Thoracic aorta (tissue), 2 donors: ENCODE measurements at places on chromosomes 16 and 17.

- no peak overlapping the region for H3K4me3 ChIP-seq
- no peaks in the 10 kb centered on the region for H3K36me3 ChIP-seq
These were observed 245.0 kb downstream of the CPPED1 start for GRCh38 chr16:12558641-12559040.

- H3K27ac ChIP-seq, result no peak overlapping the region
- H3K4me3 ChIP-seq, result no peak overlapping the region
- no peaks in the 10 kb centered on the region for H3K4me1 ChIP-seq
- no peaks in the 10 kb centered on the region for H3K27me3 ChIP-seq
- DNase-seq, result no peak
These were observed 7.9 kb downstream of the PLLP start for GRCh38 chr16:57276596-57276995.

DNA sequence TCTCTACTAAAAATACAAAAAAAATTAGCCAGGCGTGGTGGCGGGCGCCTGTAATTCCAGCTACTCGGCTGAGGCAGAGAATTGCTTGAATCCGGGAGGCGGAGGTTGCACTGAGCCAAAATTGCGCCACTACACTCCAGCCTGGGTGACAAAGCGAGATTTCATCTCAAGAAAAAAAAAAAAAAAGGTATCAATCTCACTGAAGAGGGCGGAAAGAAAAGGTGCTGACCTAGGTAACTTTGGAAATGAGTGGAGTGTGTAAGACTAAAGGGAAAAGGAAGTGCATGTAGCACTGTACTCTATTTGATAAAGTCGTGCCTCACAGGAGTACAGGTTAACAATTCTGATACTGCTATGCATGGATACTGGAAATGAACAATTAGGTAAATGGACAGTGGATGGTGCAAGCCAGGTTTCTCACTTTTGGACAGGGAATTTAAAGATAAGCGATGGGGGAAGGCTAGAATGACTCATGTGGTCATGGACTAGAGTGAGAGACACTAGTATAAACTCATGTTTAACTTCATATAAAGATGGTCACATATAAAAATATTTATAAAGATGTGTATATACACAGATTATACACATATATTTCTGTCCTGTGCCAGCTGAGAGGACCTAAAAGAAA, 142.9 kb downstream of the CDK5R1 start:
- H3K27me3 ChIP-seq, result no peaks in the 10 kb centered on the region
- no peak overlapping the region for H3K4me3 ChIP-seq
- no peak for DNase-seq
- peaks cover 15% of the 10 kb centered on the region for H3K4me1 ChIP-seq

DNA sequence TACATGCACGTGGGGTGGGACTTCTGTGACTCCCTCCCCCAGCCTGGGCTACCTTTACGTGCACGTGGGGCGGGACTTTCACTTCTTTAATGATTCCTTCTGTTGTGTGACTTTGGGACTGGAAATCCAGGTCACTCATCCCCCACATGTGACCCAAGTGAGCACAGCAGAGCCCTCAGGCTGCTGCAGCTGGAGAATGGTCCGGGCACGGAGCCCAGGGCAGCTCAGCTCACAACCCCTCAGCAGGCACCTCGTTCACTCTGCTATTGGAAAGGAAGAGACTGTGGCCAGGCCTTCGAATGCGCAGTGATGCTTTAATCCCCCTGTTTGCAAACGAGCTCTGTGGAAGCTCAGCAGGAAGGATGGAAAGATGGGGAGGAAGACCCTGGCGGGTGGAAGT, 14.7 kb downstream of the DBNDD1 start:
- no peak for DNase-seq
- H3K27me3 ChIP-seq, result no peaks in the 10 kb centered on the region
- H3K4me1 ChIP-seq, result no peaks in the 10 kb centered on the region
- no peak overlapping the region for H3K4me3 ChIP-seq
- no peak overlapping the region for H3K27ac ChIP-seq
- H3K36me3 ChIP-seq, result no peaks in the 10 kb centered on the region

- DNase-seq, result no peak
- no peaks in the 10 kb centered on the region for H3K27me3 ChIP-seq
- H3K4me1 ChIP-seq, result peaks cover 5% of the 10 kb centered on the region
- H3K27ac ChIP-seq, result no peak overlapping the region
These were observed 3.9 kb upstream of the EXOC7 start for GRCh38 chr17:76107509-76107908.

DNA sequence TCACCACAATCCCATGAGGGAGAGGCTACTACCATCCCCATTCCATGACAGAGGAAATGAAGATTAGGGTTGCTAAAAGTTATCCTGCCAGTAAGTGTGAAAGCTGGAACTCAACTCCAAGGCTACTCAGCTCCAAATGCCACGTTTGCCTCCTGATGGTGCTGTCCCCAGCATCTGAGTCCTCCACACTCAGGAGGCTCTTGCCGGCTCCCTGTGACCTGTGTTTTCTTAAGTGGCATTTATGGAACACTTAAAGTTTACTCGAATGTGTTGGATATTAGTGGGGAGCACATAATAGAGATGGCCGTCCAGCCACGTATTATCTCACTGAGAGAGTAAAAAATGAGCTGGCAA, 267.9 kb downstream of the CBLN1 start:
- H3K36me3 ChIP-seq, result no peaks in the 10 kb centered on the region
- no peak overlapping the region for H3K27ac ChIP-seq
- no peak overlapping the region for H3K4me3 ChIP-seq
- no peaks in the 10 kb centered on the region for H3K4me1 ChIP-seq
- no peaks in the 10 kb centered on the region for H3K27me3 ChIP-seq
- DNase-seq, result no peak

DNA sequence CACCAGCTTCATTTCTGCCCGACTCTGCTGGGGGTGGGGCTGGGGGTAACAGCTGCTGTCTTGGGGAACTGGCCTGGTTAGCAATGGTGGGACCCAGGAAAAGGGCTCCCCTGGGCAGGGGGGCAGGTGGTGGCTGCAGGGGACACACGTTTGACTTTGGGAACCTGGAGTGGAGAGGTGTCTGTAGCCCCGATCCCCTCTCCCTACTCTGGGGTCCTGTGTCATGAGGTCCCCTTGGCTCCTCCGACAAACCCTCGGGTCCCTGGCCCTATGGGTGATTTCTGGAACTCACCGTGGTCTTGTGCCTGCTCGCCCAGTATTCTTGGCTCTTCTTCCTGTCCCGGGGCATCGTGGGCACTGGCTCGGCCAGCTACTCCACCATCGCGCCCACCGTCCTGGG, 12.0 kb downstream of the SPNS3 start:
- no peaks in the 10 kb centered on the region for H3K36me3 ChIP-seq
- H3K4me3 ChIP-seq, result no peak overlapping the region
- H3K4me1 ChIP-seq, result no peaks in the 10 kb centered on the region
- H3K27ac ChIP-seq, result no peak overlapping the region
- no peak for DNase-seq

GRCh38 chr16:55039511-55039910, 108.8 kb downstream of the IRX5 start:
- H3K4me1 ChIP-seq, result no peaks in the 10 kb centered on the region
- H3K27me3 ChIP-seq, result no peaks in the 10 kb centered on the region
- no peak overlapping the region for H3K27ac ChIP-seq
- no peaks in the 10 kb centered on the region for H3K36me3 ChIP-seq
- no peak overlapping the region for H3K4me3 ChIP-seq
- DNase-seq, result no peak

DNA sequence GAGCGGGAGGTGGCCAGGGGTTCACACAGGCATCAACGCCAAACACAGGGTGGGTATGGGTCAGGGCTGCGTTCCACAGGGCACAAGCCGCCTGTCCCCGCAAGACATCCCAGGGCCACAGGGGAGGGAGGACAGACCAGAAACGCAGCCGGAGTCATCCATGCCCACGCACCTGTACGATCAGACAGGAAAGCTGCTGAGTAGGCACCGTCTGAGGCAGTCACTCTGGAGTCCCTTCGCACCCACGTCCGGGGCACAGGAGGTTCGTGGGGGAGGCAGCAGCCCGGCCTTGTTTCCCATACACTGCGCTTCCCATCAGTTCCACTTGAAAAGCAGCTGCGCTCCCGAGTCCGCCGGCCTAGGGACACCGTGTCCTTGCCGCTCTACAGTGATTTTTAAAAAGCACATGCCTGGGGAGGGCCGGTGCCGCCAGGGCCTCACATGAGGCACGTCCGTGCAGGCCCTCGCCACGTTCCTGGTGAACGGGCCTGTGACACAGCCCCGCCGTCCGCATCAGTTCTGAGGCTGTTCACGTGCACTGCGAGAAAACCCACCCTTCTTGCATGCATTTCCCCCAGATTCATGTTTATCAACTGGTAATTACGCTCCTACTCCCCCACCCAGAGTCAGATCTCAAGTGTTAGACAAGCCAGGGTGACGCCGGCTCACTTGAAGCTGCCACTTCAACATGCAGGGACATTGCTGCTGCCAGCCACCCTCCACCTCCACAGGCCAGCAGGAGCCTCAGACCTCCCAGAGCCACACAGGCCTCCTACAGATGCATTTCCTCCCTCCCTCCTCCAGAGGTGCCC, 34.8 kb downstream of the WDR45B start:
- peaks cover 31% of the 10 kb centered on the region for H3K36me3 ChIP-seq
- H3K27ac ChIP-seq, result no peak overlapping the region
- H3K4me1 ChIP-seq, result no peaks in the 10 kb centered on the region
- H3K27me3 ChIP-seq, result no peaks in the 10 kb centered on the region

GRCh38 chr17:10616502-10617119, 40.5 kb downstream of the MYH3 start:
- no peak overlapping the region for H3K27ac ChIP-seq
- no peak overlapping the region for H3K4me3 ChIP-seq
- no peaks in the 10 kb centered on the region for H3K27me3 ChIP-seq
- peak; percentile 32 for DNase-seq

- DNase-seq, result no peak
- H3K4me3 ChIP-seq, result no peak overlapping the region
- H3K27me3 ChIP-seq, result no peaks in the 10 kb centered on the region
- H3K27ac ChIP-seq, result no peak overlapping the region
These were observed 78.8 kb downstream of the CES1 start for GRCh38 chr16:55754056-55754455.

DNA sequence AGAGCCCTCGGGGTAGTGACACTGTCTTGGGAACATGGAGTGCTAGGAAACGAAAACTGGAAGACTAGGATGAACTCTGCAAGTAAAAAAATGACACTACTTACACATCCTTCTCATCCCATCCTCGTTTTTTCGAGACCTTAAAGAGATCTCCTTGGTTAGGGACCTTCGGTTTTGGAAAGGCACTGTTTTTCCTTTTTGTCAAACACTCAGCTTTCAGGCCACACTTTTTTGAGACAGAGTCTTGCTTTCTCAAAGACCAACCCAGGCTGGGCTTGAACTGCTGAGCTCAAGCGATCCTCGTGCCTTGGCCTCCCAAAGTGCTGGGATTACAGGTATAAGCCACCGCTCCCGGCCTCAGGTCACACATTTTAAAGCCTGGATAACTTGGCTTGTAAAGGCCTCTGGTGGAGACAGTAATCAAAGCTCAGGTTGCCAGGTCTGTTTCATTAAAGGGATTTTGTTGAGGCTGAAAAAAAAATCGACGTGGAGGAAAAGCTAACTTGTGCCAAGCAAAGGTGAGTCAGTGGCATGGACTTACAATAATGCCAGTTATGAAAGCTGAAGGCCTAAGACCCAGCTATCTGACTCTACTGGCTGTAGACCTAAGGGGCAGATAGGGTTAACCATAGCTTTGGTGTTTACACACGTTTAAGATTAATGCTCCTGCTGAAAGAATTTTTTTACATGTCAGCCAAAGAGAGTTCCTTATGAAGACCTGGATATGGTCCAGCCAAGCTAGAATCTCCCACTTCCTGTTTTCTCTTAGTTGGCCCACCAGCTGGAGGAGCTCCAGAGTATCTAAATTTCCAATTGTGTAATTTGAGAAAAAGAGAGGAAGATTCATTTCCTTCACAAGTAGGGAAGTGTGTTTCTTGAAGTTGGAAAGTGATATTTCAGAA, 823 bp downstream of the NBR1 start:
- H3K4me3 ChIP-seq, result peak overlapping the region; percentile 96
- H3K27me3 ChIP-seq, result no peaks in the 10 kb centered on the region
- H3K27ac ChIP-seq, result peak overlapping the region; percentile 99
- H3K36me3 ChIP-seq, result peaks cover 4% of the 10 kb centered on the region
- no peak for DNase-seq

- H3K27me3 ChIP-seq, result no peaks in the 10 kb centered on the region
- H3K4me1 ChIP-seq, result no peaks in the 10 kb centered on the region
- H3K27ac ChIP-seq, result no peak overlapping the region
- no peaks in the 10 kb centered on the region for H3K36me3 ChIP-seq
These were observed 31.8 kb downstream of the C16orf82 start for GRCh38 chr16:27098366-27099049.

DNA sequence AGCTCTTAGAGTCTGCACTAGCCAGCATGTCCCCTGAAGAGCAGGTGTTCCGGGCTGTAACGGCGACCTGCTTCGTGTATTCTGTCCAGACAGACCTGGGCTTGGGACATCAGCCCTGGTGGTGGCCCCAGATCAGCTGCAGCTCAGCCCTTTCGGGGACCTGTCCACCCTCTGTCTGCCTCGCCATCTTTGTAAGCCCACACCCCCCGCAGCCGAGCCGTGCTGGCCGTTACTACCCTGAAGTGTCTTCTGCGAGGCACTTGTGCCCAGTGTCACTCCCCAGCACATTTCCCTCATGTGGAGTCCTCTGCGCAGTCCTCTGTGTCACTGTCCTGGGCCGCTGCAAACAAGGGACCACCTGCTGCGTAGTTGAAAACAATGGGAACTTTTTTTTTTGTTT, 10.4 kb downstream of the CARD14 start:
- no peaks in the 10 kb centered on the region for H3K36me3 ChIP-seq
- H3K27me3 ChIP-seq, result no peaks in the 10 kb centered on the region
- H3K4me1 ChIP-seq, result no peaks in the 10 kb centered on the region
- no peak for DNase-seq

DNA sequence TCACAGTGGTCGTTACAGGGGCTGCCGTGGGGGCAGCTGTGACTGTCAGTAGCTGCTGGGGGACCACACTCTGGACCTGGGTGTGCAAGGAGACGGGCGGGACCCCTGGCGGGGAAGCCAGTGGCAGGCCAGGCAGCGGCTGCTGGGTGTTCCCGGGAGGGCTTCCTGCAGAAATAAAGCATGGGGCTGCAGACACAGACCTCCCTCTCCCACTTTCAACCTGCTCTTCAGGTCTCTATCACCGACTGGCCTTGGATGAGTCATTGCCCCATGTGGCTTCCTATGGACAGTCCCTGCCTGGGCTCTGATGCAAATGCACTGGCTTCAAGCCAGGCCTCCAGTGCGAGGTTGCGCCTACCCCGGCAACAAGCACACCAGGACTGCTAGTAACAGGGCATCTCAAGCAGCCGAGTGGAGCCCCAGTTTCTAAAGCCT, 17.2 kb downstream of the SREBF1 start:
- H3K4me1 ChIP-seq, result peaks cover 18% of the 10 kb centered on the region
- no peak overlapping the region for H3K27ac ChIP-seq
- H3K27me3 ChIP-seq, result no peaks in the 10 kb centered on the region
- H3K36me3 ChIP-seq, result peaks cover 7% of the 10 kb centered on the region
- H3K4me3 ChIP-seq, result no peak overlapping the region

GRCh38 chr16:74652249-74652648, 14.4 kb downstream of the RFWD3 start:
- H3K4me1 ChIP-seq, result no peaks in the 10 kb centered on the region
- no peak for DNase-seq
- no peaks in the 10 kb centered on the region for H3K27me3 ChIP-seq

DNA sequence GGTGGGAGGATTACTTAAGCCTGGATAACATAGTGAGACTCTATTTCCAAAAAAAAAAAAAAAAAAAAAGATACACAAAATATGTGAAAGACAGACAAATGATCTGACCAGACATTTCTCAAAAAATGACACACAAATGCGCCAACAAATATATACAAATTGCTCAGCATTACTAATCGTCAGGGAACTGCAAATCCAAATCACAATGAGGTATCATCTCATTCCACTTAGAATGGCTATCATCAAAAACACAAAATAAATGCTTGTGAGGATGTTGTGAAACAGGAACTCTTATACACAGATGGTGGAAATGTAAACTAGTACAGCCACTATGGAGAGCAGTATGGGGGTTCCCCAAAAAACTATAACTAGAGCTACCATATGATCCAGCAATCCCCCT, 62.4 kb downstream of the STX8 start:
- H3K36me3 ChIP-seq, result no peaks in the 10 kb centered on the region
- no peak overlapping the region for H3K4me3 ChIP-seq
- H3K27me3 ChIP-seq, result no peaks in the 10 kb centered on the region
- H3K4me1 ChIP-seq, result no peaks in the 10 kb centered on the region
